ENCODE measurements at places on chromosomes 5 and 9.

GRCh38 chr5:32144378-32145207 is 29.5 kb downstream of the GOLPH3 start:
- no peak for DNase-seq

- DNase-seq: no peak
These were observed 52.5 kb downstream of the NR3C1 start for GRCh38 chr5:143350751-143351602.

GRCh38 chr9:133509179-133510083 is 15.3 kb downstream of the MYMK start:
- DNase-seq: no peak

- DNase-seq: no peak
These were observed 33.6 kb downstream of the TIMD4 start for GRCh38 chr5:156929366-156929948.

DNA sequence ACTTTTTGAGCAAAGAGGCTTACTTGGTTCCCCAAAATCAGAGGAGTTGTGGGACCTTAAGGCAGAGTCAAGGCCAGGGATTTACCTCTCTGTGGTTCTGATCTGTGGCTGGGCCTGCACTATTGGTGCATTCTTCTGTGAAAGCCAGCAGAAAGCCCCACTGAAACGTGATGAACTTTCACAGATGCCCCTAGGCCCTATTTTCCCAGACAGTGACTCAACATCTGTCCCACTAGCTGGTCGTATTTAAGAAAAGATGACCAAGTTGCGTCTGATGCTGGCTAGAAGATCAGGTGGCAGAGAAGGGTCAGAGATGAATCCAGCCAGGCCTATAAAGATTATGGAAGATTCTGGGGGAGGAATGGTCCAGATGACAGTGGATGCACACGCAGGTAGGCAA is 153.1 kb downstream of the ACTL7B start:
- DNase-seq: no peak

DNA sequence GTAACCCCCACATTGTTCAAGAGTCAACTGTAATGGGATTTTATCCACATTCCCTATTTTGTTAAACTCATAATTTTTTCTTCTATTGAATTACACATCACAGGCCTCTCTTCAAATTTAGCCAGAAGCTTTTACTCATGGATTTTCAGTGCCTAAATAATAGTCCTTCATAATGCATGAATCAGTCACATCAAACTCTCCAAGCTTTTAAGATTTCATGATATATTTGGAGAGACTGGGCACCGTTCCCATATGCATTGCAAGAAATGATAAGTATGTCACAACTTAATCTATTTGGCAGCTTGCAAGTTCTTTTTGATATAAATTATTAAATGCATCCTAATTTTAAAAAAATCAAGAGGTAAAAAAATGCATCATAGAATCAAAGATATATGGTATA is 465.9 kb downstream of the DMAC1 start:
- no peak for DNase-seq

DNA sequence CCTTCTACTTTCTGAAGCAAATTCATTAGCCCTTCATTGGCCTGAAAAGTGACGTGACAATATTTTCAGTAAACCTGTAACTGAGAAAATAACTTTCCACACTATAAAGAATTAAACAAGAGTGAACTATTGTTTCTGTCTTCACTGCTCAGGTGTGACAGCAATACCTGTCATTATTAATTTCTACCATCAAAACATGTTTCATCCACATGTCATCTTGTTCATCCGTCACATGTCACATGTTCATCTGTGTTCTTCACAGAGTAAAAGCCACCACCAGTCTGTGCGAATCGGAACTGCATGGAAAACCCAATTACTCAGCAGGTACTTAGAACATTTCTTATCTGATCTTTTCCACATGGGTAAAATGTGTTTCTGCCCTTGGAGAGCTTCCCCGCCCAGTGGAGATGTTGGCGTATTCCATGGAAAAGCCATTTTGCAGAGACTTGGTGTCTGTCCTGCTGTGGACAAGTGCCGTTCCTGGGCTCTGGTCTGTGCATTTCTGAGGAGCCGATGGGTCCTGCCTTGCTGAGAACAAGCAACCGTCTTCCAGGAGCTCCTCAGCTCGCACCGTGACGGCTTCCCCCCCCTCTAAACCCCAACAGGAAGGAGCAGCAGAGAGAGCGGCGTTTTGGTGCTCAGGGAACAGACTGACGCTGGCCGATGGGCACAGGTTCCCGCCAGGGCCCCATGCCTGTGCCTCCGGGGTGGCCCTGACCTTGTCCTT is 10.6 kb upstream of the EXOC3 start:
- DNase-seq: no peak

GRCh38 chr5:61824396-61824795 is 481.6 kb upstream of the KIF2A start:
- no peak for DNase-seq

DNA sequence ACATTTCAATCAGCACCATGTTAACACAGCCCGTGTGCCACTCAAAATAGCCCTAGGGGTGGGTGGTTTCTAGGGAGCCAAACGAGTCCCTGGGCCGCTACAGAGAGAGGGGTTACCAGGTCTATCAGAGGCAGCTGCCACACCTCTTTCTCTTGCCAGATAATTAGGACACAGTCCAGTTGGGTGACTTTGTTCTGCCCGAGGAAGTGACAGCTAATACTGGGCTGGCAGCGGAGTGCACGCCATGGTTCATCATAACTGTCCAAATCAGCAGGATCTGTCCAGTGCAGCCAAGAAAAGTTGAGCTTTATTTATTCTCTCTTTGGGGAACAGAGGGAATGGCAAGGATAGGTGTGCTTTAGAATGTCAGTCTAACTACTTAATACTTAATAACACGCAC is 583.8 kb downstream of the BRINP1 start:
- no peak for DNase-seq

DNA sequence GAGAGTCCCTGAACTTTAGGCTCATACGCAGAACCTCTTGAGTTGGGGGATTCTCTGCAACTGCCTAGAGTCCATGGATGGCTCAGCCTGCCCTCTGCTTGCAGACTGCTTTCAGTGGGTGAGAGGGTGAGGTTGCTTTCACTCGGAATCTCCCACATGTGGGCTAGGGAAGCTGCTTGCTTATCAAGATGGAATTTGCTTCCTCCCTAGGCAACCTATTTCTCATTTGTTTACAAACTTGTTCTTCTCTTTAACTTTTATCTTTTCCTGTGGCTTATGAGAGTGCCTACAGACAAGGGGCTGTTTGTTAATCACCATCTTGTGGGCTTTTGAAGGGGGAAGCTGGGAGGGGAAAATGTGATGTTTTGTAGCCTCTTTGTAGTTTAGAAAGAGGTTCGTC is 10.0 kb downstream of the TLE4 start:
- DNase-seq: no peak

GRCh38 chr9:14782286-14783051 is 59.9 kb upstream of the CER1 start:
- no peak for DNase-seq

DNA sequence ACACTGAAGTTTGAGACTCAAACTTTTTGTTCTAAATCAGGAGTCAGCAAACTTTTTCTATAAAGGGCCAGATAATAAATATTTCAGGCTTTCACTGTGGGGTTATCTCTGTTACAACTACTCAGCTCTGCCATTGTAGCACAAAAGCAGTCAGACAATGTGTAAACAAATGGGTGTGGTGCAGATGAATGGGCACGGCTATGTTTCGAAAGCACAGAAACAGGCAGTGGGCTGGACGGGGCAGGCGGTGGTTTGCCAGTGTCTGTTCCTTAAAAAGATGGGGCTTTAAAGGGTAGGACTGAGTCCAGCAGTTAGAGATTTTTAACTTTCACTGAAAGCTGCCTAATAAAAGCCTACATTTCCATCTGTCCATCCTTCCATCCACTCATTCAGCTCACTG is 48.9 kb downstream of the PFDN1 start:
- no peak for DNase-seq

DNA sequence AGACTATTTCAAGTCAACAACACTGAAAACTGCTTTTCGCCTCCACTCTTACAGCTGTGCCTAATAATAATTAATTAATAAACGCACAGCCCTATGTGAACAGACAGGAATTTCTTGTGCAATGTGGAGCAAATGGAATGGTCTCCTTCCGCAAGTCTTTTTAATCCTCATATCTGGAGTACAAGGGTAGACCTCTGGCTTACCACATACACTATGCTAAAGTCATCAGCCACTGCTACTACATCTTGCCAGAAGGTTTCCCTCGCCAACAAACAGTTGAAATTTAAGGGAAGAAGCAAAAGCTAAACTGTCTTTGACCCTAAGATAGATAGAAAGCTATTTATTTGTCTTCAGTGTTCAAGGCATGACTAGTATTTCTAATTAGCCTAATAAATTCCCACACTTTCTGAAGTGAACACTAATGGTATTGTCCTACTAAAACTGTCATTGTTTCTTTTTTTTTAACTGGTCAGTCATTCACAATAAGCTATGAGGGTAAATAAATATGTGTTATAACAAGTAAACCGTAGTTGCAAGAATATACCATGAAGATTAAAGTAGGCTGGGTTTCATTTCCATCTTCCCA is 63.9 kb downstream of the GOLPH3 start:
- DNase-seq: no peak

DNA sequence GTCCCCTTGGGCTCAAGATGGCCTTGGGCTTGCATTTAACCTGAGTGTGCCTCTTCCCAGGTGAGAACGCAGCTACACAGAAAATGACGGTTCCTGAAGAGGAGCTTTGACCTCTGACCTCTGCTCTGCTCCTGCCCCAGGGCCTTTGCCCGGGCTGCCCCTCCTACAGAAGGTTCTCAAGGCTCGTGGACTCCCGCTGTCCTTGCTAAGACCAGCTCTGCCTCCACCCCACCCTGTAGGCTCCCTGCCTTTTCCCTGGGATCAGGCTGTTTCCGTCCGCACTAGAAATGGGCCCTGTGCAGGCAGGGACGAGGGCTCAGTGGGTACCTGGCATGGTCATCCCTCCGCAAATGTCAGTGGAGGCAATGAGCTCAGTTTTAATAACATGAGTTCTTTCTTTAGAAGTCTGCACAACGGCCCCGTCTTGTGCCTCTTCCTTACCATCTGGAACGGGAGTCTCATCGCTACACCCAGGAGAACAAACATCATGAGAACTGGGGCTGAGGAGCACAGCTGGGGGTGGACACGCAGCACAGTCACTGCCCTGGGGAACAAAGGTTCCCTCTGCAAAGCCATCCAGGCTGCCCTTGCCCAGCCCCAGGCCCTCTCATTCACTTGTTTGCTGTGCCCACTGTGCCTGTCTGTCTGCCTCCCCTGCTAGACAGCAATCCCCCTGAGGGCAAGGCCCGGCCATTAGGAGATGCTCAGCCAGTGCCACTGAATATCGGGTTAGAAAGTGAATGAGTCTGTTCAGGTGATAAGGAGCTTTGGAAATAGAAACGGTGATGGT is 26.7 kb upstream of the LPCAT1 start:
- DNase-seq: no peak

GRCh38 chr5:65525726-65526125 is 37.2 kb downstream of the CENPK start:
- DNase-seq: no peak

GRCh38 chr5:132883261-132883834 is 9.9 kb downstream of the LEAP2 start:
- DNase-seq: no peak

DNA sequence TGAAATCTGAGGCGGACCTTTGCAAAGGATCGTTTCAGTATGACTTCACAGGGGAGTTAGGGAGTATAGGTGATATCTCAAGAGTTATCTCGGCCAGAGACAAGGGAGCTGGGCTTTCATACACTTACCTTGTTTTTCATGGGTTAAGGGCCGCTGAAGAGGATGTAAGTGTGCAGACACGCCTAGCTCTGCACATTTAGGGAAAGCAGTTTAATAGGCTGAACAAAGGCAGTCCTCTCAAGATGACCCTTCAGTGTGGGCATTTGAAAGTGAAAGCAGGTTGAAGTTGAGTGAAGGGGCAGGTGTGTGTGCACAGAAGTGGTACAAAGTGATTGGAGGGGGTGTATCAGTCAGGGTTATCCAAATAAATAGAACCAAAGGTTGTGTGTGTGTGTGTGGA is 33.1 kb upstream of the PRXL2C start:
- no peak for DNase-seq

DNA sequence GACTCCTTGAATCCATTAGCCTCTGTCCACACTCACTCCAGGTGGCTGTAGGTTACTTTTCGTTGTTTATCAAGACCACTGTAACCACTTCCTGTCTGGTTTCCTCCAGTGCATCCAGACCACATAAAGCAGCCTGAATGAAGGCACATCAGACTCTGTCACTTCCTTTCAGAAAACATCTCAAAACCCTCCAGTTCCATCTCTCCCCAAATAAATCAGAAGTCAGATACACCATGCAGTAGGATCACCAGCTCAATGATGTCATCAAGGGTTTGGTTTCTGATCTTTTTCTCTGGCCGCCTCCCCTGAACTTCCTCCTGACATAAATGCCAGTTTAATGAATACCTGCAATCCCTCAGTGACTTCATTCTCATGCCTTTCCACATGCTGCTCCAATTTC is 161.2 kb downstream of the ZNF462 start:
- no peak for DNase-seq

DNA sequence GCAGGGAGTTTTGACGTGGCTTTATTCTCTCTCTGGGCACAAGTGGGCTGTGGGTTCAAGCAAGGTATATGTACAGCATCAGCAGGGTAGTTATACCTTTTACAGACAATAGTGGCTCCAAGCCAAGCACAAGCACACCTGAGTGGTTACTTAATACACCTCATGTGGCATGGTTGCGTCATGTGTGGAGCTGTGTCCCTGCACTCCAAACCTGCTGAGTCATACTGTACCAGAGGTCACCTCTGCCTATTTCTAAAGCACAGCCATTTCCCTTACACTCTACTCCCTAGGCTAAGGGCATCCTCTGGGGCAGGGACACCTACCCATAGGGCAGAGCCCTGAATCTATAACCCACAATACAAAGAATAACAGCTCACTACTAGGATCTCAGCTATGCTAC is 147.3 kb downstream of the OSTF1 start:
- DNase-seq: no peak

DNA sequence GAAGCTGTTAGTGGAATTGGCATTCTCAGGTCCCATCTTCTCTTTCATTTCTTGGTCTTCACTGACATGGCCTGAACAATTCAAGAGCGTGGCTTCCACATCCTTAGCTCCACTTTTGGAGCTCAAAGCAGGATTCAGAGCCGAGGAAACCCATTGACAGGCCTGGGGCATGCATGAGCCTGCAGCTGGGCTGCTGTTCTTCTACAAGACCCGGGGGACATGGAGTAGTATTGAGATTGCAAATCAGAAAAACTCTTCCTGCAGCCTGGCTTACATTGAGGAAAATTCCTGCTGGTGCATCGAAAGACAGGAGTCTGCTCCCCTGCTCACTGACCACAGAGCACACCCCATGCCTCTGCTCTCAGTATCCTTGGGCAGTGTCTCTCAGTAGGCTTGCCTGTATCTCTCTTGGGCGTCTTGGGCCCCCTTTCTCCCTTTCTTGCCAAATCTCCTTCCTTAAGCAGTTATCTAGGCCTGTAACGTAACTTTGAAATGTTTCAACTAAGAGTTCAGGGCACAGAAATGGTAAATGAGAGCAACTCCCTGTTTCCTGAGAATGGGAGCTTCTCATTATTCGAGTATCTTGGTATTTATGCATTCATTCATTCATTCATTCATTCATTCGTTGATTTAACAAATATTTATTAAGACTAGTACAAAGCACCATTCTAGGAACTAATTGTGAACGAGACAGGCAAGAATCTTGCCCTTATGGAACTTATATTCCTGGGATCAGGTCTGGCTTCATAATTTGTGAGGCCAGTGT is 603.6 kb upstream of the CLINT1 start:
- no peak for DNase-seq

Data from cortex of kidney (tissue), 1 donor.